NCI-H2081 treated with DMSO at 0.1 percent for 48 hours (cell line): ENCODE measurements at places on chromosomes 3 and 15.
A peak's percentile ranks its signal among the peaks of the same experiment; 100 is the strongest.

GRCh38 chr3:30622790-30623189 is 16.4 kb downstream of the TGFBR2 start:
- no peak for DNase-seq

DNA sequence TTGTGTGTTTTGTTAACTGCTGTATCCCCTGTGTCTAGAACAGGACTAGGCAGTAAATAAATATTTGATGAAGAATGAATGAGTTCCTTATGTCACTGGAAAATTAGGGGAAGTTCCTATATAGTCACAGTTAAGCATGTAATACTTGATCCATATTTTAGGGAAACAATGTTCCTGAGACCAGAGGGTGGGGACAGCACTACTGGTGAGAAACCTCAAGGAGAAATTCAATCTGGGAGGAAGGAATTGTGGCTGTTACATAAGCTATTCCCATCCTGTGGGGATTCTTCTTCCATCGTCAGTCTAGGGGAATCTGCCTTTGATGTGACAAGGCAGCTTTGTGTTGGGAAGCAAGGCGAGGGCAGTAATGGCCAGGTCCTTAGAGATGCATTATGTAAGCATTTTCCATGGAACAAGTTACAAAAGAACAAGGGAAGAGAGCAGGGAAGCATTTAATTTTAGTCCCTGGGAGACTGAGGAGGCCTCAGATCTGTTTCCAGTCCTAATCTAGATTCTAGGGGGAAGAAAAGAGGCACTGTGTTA is 219.3 kb upstream of the TTC14 start:
- no peak for DNase-seq

DNA sequence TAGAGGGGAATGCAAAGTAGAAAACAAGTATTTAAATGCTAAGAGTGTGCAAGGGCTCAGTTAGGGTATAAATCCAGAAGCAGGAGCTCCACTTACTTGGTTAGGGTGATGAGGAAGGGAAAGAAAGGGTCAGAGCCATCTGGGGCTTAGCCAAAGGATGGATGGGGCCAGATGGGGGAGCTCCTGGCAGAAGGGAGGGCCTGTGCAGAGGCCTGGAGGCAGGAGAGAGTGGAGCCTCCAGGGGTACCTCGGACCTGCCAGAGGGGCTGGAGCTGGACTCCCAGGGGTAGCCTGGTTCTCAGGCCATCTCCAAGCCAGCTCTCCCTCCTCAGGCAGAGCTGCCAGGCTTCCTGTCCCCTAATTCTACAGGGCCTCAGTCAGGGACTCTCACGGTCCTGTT is 506.3 kb downstream of the SHQ1 start:
- DNase-seq, result no peak

DNA sequence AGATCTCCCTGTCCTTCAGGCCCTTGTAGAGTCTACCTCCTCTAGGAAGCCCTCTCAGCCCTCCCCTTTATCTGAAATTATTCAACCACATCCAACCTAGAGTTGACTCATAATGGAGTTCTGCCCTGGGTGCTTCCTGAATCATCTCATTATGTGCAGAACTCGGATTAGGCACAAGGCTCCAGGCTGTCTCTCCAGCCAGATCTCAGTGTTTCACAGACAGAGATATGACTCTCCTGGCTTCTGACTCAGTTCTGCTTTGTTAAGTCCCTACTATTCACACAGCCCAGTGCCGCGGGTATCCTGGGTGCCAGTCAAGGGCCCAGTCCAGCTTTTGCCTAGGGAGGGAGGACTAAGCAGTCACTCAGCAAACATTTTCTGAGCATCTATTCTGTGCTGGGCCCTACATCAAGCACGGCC is 9.3 kb downstream of the STRA6 start:
- DNase-seq, result no peak

DNA sequence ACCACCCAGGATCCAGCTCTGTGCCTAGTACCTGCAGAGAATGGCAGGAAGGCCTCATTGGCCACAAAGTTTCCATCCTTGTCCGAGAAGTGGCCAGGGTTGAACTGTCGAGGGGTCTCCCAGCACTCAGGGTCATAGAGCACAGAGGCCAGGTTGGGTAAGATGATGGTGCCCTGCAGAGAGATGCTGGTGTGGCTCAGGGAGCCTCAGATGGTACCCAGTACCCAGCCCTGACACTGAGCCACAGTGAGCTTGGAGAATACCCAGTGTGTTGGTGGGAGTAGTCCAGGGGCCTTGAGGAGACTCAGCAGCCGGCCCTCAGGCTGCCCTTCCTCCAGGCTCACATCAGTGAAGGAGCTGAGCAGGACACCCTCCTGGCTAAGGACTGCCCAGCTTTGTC is 11.5 kb upstream of the PARL start:
- no peak for DNase-seq

DNA sequence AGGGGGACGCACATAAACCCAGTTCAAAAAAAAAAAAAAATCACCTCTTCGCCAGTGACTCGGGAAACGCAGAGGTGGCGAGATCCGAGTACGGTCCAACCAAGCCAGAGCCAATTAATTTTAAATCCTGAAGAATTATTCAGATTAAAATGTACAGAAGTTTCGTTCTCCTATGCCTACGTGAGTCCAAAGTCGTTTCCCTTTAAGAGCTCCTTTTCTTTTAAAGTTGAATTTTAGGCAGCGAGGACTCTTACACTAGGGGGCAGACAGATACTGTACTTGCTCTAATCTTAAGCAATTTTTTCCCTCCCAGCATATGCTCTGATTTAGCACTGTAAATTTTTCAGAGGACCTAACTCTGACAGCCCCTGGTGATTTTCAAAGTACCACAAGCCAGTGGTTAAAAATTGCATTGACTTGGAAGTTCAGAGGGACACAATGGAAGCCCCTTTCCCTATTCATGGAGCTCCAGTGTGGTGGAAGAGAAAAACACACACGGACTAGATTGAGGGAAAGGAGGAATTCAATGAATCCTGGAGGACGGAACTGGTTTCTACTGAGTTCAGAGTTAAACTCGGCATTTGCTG is 3.3 kb upstream of the NR2F2 start:
- peak; percentile 74 for DNase-seq

GRCh38 chr3:45981346-45982074 is 14.1 kb downstream of the FYCO1 start:
- no peak for DNase-seq

DNA sequence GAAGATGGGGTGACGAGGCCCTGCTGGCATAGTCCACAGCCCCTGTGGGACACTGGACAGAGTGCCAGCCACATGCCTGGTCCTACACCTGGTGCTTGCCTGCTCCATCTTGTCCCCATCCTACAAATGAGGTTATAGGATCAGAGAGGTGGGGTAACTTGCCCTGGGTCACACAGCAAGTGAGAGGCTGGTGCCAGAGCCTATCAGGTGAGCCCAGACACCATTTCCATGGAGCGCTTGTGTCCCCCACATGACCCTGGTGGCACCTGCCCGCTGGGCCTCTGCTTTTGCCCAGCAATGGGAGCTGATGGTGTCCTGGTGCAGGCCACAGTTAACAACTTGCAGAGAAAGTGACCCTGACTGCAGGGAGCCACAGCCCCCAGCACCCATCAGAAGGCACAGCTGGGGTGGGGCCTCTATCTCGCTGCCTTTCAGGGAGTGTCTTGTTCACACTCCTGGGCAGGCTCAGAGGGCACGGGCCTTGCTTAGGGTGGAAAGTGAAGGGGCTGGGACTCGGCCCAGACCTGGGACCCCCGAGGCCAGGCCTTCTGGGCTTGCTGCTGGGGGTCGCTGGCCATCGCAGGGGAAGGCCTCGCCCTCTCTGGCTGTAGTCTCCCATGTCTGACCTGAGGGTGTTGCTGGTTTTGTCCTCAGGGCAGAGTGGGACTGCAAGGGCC is 7.2 kb downstream of the PLXNA1 start:
- no peak for DNase-seq

GRCh38 chr3:138465925-138466324 is 31.5 kb downstream of the ESYT3 start:
- DNase-seq, result no peak

GRCh38 chr3:50207359-50208042 is 2.4 kb downstream of the SLC38A3 start:
- no peak for DNase-seq

- DNase-seq, result no peak
These were observed 7.3 kb downstream of the TBC1D2B start for GRCh38 chr15:78070049-78070700.

DNA sequence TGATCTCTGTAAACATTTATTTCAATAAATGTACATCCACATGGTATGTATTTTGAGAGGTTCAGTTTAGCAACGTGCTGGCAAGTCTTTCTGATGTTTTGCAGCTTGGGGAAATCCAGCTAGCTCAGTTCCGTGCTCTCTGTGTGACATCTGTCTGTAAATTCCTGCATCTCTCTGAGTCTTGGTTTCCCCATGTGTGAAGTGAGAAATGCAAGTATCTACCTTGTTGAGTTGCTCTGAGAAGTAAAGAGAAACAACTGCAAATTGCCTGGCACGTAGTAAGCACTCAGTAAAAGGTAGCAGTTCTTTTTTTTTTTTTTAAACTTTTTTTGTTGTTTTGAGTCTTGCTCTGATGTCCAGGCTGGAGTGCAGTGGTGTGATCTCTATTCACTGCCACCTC is 30.2 kb upstream of the MORF4L1 start:
- no peak for DNase-seq
